ENCODE measurements at places on chromosomes 7 and 10.

GRCh38 chr7:38223306-38223705 lies 45.3 kb downstream of the STARD3NL start:
- DNase-seq: no peak

DNA sequence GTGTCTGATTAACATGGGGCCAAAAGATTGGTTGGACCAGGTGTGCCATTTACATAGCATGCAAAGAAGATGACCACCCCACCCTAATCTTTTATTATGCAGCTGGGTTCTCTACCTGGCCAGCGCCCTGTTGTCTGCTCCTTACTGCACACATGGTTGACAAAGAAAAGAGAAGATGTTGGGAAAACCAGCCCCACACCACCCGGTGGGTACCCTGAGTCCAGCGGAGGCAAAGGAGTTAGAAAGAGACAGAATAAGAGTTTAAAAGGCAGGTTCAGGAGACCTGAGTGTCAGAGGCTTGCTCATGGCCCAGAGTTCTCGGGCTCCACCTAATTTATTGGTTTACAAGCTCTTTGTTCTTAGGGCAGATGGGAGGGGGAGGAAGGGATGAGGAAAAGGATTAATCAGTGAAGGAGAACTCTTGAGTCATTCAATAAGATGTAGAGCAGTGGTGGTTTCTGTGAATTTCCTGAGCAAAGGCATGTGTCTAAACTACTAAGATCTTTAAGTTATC lies 24.1 kb upstream of the ABCA13 start:
- DNase-seq: no peak

DNA sequence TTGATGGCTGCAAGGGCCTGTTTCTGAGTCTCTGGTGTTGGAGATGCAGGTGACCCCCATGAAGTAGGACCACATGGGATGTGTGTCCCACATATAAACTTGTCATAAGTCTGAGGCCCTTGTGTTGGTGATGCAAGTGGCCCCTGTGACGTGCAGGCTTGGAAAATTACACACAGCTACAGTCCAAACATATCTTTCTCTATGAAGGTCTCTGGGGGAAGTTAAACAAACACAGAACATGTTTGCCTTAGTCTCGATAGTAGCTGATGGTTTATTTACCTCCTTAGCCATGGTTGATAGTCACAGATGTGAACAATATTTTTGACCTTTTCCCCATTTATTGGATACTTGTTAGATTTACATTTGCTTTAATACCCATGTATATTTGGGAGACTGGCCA lies 64.7 kb downstream of the ADCY1 start:
- DNase-seq: no peak

DNA sequence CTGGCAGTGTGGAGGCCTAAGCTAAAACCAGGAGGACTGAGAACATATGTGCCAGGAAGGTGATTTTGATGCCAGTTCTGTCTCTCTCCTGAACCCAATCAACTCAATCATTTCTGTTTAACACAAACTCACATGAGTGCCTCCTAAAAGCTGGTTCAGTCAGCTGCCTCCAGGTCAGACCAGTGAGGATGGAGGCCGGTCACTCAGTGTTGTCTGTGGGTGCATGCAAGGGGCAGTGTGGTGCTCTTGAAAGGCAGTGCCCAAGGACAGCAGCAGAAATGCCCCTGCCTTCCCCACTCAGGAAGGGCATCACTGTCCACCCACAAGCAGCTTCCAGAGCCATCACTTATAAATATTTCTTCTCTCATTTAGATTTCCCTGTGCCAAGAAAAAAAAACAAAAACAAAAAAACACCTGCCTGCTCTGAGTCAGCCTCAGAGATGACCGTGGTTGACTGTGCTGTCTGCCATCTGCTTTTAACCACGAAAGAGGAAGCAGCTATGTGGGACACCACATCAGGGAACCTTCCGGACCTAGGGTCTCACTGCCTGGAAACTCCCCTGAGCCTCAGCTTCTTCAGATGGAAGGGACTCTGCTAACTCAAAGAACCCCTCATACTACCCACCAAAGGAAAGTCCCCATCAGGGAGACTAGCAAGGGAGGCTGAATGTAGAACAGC lies 39.1 kb downstream of the VOPP1 start:
- no peak for DNase-seq

- DNase-seq: peak; percentile 72
Measured at GRCh38 chr10:35640474-35640873, 1.6 kb downstream of the FZD8 start.

GRCh38 chr7:105131033-105131656 lies 117.1 kb downstream of the KMT2E start:
- DNase-seq: no peak

DNA sequence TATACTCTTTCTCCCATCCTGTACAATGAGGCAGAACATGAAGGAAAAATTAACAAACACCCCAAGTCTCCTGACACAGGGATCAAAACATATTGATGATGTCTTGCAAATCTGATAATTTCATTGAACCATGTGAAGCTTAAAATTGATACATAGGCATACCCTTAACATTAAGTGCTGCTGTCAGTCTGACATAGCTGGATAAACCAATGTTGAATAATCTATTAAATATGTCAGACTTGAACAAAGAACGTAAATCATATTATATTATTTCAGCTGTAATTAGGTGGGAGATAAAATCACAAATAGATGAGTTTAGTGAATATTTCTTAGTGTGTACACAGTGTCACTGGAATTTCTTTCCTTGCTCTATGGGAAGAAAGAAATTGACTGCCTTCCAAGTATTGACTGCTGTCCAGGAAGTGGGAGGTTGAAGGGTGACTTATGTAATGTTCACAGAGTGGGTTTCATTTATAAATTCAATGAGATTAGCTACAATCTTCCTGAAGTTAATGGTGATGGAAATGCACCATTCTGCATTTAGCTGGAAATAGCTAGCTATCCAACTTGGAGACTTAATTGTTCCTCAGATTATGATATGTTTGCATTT lies 170.8 kb downstream of the AUTS2 start:
- DNase-seq: peak; percentile 25

- DNase-seq: peak; percentile 46
Measured at GRCh38 chr7:140607441-140607989, 33.1 kb downstream of the DENND2A start.

DNA sequence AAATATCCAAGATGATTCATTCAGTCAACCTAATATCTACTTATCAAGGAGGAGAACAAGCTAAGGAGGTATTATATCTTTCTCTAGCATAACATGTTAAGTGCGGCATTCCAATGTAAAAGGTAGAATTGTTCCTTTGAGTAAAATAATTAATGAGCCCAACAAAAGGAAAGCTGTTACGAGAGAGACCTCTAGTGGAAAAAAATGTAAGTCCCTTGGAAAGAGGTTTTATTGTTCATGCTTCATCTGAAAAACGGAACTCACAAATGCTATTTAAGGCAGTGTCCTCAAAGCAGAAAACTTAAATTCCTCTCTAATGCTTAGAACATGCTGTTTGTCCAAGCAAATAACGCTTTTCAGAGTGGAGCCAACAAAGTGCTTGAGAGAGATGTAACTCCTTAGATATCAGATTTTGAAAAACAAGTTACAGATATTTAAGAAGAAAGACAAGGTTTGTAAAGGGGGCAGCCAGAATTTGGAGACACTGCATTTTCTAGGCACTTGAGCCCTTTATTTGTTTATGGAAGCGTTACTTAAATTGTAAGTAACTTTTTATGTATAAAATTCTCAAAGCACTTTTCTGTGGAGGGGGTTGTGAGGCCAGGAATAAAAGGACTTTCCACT lies 119.9 kb downstream of the TFEC start:
- DNase-seq: peak; percentile 39

- peak; percentile 75 for DNase-seq
Measured at GRCh38 chr7:94397722-94398121, 3.0 kb downstream of the COL1A2 start.

DNA sequence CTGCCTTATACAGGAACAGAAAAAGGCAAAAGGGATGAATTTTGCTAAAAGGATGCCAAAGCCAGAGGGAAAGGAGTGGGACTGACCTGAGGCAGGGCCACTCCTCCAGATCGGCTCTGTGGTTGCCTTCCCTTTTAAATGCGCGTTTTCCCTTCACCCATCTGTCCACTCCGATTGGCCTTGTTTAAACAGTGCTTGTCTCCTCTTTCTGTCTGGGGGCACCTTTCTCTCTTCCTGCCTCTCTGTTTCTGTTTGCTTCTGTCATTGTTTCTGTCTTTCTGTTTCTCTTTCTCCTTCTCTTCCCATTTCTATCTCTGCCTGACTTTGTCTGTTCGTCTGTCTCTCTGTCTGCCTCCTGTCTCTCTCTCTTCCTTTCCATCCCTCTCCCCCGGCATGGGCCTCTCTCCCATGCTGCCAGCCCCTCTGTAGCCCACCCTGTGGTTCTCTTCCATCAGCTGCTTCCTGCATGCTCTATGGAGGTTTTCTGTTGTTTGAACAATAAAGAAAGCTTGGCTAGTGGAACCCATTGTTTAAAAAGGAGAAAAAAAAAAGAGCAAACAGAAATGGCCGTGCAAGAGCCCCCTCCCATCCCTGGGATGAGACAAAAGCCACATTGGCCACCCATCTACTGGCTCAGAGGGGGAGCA lies 29.5 kb upstream of the HSPB1 start:
- no peak for DNase-seq

DNA sequence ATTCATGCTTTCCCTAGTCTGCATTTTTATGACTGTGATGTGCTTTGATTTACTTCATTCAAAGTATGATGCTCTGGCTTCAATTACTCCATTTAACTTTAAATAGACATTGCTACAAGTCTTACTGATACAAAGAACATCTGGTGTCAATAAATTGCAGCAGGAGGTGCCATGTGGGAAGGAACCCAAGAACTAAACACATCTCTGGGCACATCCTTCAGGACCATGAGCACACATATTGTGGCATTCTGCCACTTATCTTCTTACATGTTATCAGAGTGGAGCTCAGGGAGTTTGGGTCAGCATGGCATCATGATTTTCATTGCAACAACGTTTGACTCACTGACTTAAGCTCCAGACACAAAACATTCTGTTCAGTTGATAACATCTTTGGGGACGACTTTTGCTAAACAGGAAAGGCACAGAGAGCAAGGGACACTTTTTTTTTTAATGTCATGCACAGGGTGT lies 227.0 kb downstream of the DKK1 start:
- DNase-seq: peak; percentile 65

GRCh38 chr10:47022311-47023131 lies 111.3 kb downstream of the PTPN20 start:
- no peak for DNase-seq

DNA sequence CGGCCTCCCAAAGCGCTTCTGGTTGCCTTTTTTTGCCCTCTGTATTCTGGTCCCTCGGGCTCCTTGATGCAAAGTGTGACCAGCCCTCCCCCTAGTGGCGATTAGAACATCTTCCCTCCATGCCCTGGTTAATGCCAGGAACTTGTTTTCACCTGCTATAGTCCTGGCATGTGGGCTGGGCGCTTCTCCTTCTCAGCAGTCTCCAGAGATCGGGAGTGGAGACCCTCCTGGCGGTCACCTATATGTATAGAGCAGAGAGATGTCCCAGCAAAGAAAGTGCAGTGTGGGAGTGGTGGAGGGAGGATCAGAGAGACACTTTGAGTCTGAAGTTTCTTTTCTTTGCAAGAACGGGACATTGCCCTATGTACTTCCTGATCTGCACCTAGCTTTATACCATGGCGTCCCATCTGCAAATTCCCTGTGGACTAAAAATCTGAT lies 264.1 kb downstream of the OTUD1 start:
- DNase-seq: peak; percentile 58

DNA sequence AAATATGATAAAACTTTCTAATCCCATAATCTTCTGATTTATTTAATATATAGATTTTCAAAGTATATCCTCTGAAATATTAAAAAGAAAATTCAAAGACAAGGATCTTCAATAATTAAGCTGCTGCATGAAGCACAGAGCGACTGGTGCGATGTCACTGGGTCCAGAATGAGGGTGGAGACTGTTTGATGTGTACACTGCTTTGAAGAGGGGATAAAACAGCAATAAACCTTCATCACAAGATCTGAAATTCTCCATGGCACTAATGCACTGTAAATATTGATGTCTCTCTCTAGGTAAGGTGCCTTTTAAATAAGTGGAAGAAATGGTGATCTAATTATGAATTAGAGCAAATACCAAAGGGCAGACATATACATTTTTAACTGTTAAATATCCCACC lies 337.8 kb downstream of the PARD3 start:
- DNase-seq: no peak

DNA sequence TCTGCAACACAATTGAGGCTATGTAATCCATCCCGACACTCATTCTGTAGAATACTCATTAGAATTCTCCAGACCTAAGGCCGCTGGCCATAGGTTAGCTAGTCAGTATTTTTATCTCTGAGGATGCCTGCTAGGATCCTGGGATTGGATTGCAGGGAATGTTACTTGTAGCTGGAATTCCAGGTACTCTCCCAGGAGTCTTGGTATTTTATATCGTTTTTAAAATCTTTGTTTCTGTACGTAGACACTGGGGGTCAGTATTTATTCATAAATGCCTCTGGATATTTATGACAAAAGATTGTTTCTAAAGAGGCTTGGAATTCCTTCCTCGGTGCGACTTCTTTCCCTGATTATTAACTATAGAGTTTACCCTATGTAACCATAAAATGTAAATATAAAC lies 40.1 kb downstream of the BPGM start:
- peak; percentile 58 for DNase-seq
